ENCODE measurements at places on chromosomes 4 and X.

GRCh38 chr4:147984065-147984777 is 252.3 kb downstream of the ARHGAP10 start:
- H3K36me3 ChIP-seq = no peaks in the 10 kb centered on the region
- DNase-seq = no peak
- peaks cover 5% of the 10 kb centered on the region for H3K27me3 ChIP-seq
- no peak overlapping the region for H3K4me3 ChIP-seq
- no peaks in the 10 kb centered on the region for H3K4me1 ChIP-seq

DNA sequence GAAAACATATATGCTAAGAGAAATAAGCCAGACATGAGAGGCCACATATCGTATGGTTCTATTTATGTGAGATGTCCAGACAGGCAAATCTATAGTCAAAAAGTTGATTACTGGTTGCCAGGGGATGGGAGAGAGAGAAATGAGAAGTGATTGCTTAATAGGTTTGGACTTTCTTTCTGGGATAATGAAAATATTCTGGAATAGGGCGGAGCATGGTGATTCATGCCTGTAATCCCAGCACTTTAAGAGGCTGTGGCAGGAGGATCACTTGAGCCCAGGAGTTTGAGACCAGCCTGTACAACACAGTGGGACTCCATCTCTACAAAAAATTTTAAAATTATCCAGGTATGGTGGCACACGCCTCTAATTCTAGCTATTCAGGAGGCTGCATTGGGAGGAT is 22.4 kb downstream of the RBM47 start:
- no peak for DNase-seq
- no peaks in the 10 kb centered on the region for H3K36me3 ChIP-seq
- H3K27me3 ChIP-seq = no peaks in the 10 kb centered on the region
- H3K4me1 ChIP-seq = no peaks in the 10 kb centered on the region

GRCh38 chr4:152630324-152630723 is 49.5 kb downstream of the TMEM154 start:
- no peaks in the 10 kb centered on the region for H3K4me1 ChIP-seq
- H3K36me3 ChIP-seq = peaks cover 58% of the 10 kb centered on the region
- H3K27ac ChIP-seq = no peak overlapping the region
- no peak for DNase-seq

- H3K36me3 ChIP-seq = peaks cover 65% of the 10 kb centered on the region
- H3K27me3 ChIP-seq = no peaks in the 10 kb centered on the region
- no peak overlapping the region for H3K27ac ChIP-seq
- no peak overlapping the region for H3K4me3 ChIP-seq
- DNase-seq = no peak
- no peaks in the 10 kb centered on the region for H3K4me1 ChIP-seq
Measured at GRCh38 chr4:123055943-123056342, 133.5 kb upstream of the NUDT6 start.

- no peaks in the 10 kb centered on the region for H3K36me3 ChIP-seq
- no peak for DNase-seq
- no peak overlapping the region for H3K27ac ChIP-seq
- H3K27me3 ChIP-seq = no peaks in the 10 kb centered on the region
Measured at GRCh38 chr4:125979950-125980349, 665.2 kb downstream of the FAT4 start.

Data from activated B cell treated with CpG ODN at 0.5 μM for 24 hours (primary cell).